ENCODE measurements at places on chromosomes 13 and 19. TPM values are rescaled to one million over a fixed set of nuclear protein-coding genes. Genes with fewer than 3 reads are reported as not detected.

NLRP5 gene
- total RNA-seq, result not detected

CNOT3 gene
- 6.9 TPM for total RNA-seq

TPRX2 gene
- total RNA-seq, result not detected

RCBTB1 gene
- total RNA-seq, result 20.9 TPM

TNNI3 gene
- not detected for total RNA-seq

PGLYRP2 gene
- total RNA-seq, result not detected

CD209 gene
- not detected for total RNA-seq

POSTN gene
- 98.8 TPM for total RNA-seq

OR10H1 gene
- total RNA-seq, result not detected

SIGLECL1 gene
- total RNA-seq, result not detected

LIM2 gene
- total RNA-seq, result not detected

CKM gene
- 0.11 TPM for total RNA-seq

KCTD12 gene
- 23.1 TPM for total RNA-seq

ADGRE2 gene
- total RNA-seq, result not detected

CGB5 gene
- total RNA-seq, result not detected

KLHL1 gene
- total RNA-seq, result not detected

MYO16 gene
- under 0.01 TPM for total RNA-seq

TUBB4A gene
- not detected for total RNA-seq

RASGRP4 gene
- total RNA-seq, result not detected

GAPDHS gene
- total RNA-seq, result not detected

MYH14 gene
- total RNA-seq, result 0.65 TPM

ZIC2 gene
- not detected for total RNA-seq

MCF2L gene
- total RNA-seq, result 0.39 TPM

LILRA5 gene
- not detected for total RNA-seq

RDH13 gene
- total RNA-seq, result 9.1 TPM

SIGLEC10 gene
- not detected for total RNA-seq

AXL gene
- 351 TPM for total RNA-seq

ZNF793 gene
- 6.3 TPM for total RNA-seq

KIR2DL4 gene
- not detected for total RNA-seq

ZIC5 gene
- total RNA-seq, result not detected

COPE gene
- 148 TPM for total RNA-seq

PDE4A gene
- total RNA-seq, result 5.3 TPM

ALOX5AP gene
- total RNA-seq, result not detected

TUBA3C gene
- not detected for total RNA-seq

FUT6 gene
- total RNA-seq, result not detected

COX6B2 gene
- total RNA-seq, result not detected

B3GNT8 gene
- total RNA-seq, result 1.6 TPM

FOXA3 gene
- under 0.01 TPM for total RNA-seq

ZNF616 gene
- 12.5 TPM for total RNA-seq

SLC25A41 gene
- total RNA-seq, result 0.11 TPM

MADCAM1 gene
- total RNA-seq, result 0.13 TPM

CBY2 gene
- not detected for total RNA-seq

MISP3 gene
- total RNA-seq, result 0.22 TPM
